ENCODE measurements at places on chromosomes 12 and 14.

DNA sequence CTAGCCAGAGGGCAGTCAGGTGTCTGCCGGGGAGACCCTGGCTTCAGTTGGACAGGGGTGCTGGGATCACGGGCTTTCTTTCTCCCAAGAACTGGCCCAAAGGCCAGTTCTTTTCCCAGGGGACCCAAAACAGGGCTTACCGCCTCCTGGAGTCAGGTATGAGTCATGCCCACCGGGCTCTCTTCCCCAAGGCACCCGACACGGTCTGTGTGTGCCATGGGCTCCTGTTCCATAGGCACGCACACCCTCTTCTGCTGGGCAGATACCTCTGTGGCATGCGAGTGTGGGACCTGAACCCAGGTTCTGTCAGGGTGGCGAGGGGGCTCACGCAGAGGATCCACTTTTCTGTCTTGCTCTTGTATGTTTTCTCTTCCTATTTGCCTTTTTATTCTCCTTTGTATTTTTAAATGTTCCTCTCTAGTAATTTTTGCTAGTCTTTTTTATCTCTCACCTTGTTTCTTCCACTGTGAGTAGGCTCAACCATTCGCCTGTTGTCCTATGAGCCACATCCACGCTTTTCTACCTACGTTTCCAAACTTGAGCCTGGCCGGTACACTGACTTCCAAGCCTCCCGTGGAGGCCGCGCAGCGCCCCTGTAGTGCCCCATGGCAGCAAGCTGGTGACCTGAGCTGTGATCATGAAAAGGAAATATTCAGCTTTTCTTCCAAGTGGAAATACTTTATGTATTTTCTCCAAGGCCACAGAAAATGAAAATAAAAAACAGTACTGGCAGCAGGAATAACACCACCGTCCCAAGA is 362.2 kb downstream of the CACNA1C start:
- DNase-seq: no peak

DNA sequence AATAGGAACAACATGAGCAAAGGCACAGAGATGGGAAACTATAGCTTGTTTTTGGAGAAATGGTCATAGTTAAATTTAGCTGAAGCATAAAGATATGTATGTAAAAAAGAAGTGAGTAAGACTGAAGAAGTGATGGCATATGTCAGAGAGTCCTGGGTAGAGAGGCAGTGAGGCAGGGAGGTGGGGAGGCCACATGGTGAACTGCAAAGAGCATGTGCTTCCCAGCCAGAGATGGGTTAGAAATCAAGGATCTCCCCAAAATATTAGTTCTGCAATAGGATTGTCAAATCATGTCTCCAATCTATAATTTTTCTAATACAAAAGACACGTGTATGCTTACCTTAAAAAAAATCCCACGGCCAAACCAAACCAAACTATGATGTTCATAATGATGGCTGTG is 82.1 kb upstream of the STXBP6 start:
- DNase-seq: no peak

DNA sequence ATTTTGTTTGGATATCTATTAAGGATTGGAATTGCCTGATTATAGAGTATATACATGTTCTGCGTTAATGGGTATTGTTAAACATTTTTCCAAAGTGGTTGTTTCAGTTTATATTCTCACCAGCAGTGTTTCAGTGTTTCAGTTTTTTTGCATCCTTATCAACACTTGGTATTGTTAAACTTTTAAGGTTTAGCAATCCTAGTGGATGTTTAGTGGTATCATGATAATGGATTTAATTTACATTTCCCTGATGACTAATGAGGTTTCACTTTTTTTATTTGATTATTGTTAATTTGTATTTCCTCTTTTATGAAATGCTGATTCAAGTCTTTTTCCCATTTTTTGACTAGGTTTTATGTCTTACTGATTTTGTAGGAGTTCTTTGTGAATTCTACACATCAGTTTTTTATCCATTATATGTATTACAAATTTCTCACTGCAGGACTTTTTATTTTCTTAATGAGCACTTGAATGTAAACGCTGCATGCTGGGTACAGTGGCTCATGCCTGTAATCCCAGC is 23.7 kb downstream of the YLPM1 start:
- no peak for DNase-seq

GRCh38 chr12:67968321-67968720 is 20.9 kb upstream of the IFNG-AS1 start:
- DNase-seq: no peak

- no peak for DNase-seq
Observed at GRCh38 chr12:118350908-118351559, 21.7 kb downstream of the TAOK3 start.

DNA sequence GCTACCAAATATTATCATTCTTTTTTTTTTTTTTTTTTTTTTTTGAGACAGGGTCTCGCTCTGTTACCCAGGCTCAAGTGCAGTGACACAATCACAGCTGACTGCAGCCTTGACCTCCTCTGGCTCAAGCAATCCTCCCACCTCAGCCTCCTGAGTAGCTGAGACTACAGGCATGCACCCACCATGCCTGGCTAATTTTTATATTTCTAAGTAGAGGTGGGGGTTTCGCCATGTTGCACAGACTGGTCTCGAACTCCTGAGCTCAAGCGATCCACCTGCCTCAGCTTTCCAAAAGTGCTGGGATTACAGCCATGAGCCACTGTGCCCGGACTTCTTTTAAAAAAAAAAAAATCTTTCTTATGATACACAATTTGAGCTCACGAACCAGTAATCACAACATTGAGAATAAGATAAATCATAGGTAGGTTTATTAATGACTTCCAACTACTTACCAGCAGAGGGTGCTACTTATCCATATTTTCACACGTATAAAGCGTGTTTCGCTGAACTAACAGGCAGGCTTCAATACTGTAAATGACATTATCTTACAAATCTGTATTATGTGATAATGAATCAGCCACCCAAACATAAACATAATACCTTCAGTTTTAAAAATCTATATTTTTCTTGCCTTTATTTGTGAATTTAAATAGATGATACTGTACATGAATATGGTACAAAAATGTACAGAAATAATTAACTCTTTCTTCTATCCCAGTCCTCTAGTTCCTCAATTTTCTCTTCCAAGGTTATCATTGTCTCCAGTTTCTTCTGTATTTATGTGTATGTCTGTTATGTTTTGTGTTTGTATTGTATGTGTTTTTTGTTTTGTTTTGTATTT is 42.5 kb upstream of the BCAT1 start:
- DNase-seq: no peak

DNA sequence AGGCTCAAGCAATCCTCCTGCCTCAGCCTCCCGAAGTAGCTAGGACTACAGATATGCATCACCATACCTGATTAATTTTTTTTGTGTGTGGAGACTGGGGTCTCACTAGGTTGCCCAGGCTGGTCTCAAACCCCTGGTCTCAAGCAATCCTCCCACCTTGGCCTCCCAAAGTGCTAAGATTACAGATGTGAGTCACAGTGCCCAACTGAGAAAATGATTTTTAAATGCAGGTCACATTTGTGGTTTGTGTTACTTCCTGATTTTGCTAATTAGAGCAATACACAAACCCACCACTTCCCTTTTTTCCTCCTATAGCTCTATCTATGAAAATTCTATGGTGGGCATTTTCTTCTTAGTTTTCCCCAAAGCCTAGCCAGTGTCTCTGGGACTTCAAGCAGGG is 45.5 kb upstream of the TMEM263 start:
- DNase-seq: no peak

DNA sequence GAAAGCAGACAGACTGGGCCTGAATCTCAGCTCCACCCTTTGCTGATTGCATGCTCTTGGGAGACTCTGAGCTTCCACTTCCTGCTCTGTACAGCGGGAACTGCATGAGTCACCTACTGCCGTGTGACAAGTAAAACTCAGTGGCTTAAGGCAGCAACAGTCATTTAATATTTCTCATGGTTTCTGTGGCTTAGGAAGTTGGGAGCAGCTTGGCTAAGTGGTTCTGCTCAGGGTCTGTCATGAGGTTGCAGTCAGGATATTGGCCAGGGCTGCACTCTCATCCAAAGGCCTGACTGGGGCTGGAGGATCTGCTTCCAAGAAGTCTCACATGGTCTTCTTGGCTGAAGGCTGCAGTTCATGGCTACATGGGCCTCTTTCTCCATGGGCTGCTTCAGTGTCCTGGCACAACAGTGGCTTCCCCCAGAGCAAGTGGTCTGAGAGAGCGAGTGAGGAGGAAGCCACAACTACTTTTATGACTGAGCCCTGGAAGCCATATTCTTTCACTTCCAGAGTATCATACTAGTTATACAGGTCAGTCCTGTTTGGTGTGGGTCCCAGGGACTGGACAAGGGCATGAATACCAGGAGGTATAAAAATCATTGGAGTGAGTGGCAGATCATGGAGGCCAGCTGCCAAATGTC is 49.7 kb downstream of the FAM222A start:
- DNase-seq: no peak

- DNase-seq: no peak
Observed at GRCh38 chr12:106245767-106246166, 2.1 kb downstream of the CKAP4 start.

GRCh38 chr14:74801396-74801795 is 38.3 kb downstream of the YLPM1 start:
- no peak for DNase-seq

All from activated T-cell treated with anti-CD3 and anti-CD28 coated beads, Interleukin-2, amount 50 U/mL, for 48 hours (primary cell).